Thyroid gland (tissue), 4 donors: ENCODE measurements at places on chromosomes 5 and 9. TPM values are rescaled to one million over a fixed set of nuclear protein-coding genes. Genes with fewer than 3 reads are reported as not detected.

The PRRT1B gene
- total RNA-seq, result not detected

The SMIM32 gene
- total RNA-seq, result not detected

The PAIP1 gene
- total RNA-seq, result 97.4 TPM

The INSYN2B gene
- not detected for total RNA-seq

The ELAVL2 gene
- 0.33 TPM for total RNA-seq

The PCDHGA9 gene
- 9.7 TPM for total RNA-seq

The FRMPD1 gene
- 0.22 TPM for total RNA-seq

The CCDC171 gene
- 7.5 TPM for total RNA-seq

The GLRA1 gene
- total RNA-seq, result not detected

- H3K27me3 ChIP-seq, result no peaks in the 10 kb centered on the region
- H3K4me1 ChIP-seq, result no peaks in the 10 kb centered on the region
- no peak for DNase-seq
- H3K27ac ChIP-seq, result no peak overlapping the region
- no peak overlapping the region for H3K4me3 ChIP-seq
- H3K36me3 ChIP-seq, result no peaks in the 10 kb centered on the region
These were observed 139.0 kb upstream of the CDH6 start for GRCh38 chr5:31054453-31054852.

DNA sequence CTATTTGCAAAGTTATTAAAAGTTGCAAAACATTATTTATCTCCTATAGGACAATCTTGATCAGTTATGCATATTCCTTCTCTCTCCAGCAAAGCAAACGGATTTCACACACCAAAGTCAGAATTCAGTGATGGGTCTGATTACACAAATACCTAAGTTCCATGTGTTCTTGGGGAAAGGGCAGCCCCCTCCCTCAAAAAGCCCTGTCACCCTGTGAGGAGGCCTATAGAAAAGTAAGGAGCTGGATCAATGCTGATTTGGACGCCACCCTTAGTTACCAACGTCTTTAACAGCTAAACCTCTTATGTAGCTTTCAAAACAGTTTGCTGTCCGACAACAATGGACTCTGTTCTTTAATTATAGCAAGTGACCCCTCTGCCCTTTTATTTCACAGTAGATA lies 6.4 kb downstream of the ZNF608 start:
- H3K27ac ChIP-seq, result no peak overlapping the region
- H3K27me3 ChIP-seq, result no peaks in the 10 kb centered on the region
- no peak for DNase-seq
- no peak overlapping the region for H3K4me3 ChIP-seq
- peaks cover 65% of the 10 kb centered on the region for H3K4me1 ChIP-seq
- H3K36me3 ChIP-seq, result no peaks in the 10 kb centered on the region

DNA sequence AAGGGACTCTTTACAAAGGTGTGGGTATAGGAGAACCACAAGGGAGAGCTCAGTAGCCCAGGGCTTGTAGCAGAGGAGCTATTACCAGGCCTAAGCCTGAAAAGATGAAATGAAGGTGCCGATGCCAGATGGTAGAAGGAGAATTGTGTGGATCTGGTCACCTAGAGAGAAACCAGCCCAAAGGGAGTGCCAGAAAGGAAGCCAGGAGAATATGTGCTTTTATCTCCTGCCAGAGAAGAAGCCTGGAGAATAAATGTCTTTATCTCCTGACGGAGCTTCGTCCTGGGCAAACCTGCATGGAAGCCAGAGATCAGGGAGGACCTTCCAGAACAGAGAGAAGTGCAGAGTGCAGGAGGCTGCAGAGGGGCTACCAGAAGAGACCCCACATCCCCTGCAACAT lies 142.6 kb downstream of the MED10 start:
- no peak for DNase-seq
- no peaks in the 10 kb centered on the region for H3K36me3 ChIP-seq
- no peaks in the 10 kb centered on the region for H3K27me3 ChIP-seq
- H3K4me3 ChIP-seq, result no peak overlapping the region

DNA sequence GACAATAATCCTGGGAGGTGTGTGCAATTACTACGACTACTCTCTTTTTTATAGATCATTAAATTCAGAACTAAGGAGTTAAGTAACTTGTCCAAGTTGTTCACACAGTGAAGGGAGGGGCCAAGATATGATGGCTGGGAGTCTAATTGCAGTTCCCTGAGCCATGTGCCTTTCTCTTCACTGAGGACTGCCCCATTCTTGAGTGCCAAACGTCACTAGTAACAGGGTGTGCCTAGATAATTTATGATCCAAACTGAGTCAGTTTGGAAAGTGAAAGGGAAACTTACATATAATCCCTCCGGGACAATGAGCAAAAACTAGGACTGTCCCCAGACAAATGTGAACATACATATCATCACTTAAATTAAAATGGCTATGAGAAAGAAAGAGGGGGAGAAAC lies 20.2 kb downstream of the IL7R start:
- H3K4me1 ChIP-seq, result no peaks in the 10 kb centered on the region
- H3K27me3 ChIP-seq, result no peaks in the 10 kb centered on the region
- no peaks in the 10 kb centered on the region for H3K36me3 ChIP-seq
- DNase-seq, result no peak
- H3K27ac ChIP-seq, result no peak overlapping the region

DNA sequence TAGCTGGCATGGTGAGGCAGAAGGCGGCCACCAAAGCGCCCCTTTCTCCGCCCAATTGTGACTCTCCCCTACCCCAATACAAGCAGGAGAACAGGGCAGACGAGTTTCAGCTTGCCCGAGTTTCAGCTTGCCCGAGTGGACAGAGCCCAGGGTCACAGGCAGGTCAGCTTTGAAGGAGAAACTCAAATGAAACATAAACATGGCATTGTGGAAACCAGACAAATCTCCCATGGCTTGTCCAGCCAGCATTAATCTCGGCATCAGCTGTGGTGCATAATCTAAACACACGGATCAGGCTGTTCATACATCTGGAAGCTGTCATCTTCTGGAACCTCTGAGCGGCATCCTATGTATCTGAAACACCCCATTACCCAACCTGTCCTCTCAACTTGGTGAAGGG lies 16.9 kb downstream of the PTCH1 start:
- H3K27ac ChIP-seq, result peak overlapping the region; percentile 33
- peak; percentile 65 for DNase-seq
- no peak overlapping the region for H3K4me3 ChIP-seq
- no peaks in the 10 kb centered on the region for H3K27me3 ChIP-seq
- no peaks in the 10 kb centered on the region for H3K36me3 ChIP-seq

GRCh38 chr5:97542469-97542868 lies 359.4 kb upstream of the RIOK2 start:
- H3K4me1 ChIP-seq, result no peaks in the 10 kb centered on the region
- H3K36me3 ChIP-seq, result no peaks in the 10 kb centered on the region
- no peak for DNase-seq
- no peak overlapping the region for H3K4me3 ChIP-seq
- H3K27me3 ChIP-seq, result no peaks in the 10 kb centered on the region
- H3K27ac ChIP-seq, result no peak overlapping the region

DNA sequence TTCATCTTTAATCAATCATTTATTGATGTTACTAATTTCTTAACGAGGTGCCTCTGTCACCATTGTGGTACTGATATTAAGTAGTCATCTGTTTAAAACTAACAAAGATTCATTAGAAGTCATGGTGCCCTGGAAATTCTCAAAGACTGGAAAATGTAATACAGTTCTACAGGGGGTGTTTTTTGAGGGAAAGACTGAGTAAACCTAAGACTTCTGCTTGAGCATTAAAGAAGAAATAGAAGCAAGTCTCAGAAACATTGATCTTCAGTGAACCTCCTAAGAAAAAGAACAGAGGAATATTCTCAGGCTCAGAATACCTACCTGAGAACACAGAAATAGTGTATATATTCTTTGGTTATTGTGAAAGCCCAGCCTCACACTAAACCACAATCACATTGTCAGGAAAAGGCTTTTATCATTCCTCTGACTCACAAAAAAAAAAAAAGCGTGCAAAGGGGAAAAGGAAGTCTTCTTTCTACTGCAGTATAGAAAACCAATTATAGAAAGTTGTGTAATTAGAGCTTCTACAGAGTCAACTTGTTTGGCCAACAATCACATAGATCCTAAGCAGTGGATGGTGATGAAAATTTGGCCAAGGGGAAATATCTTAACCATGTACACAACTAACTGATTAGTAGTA lies 60.8 kb downstream of the HINT1 start:
- H3K4me1 ChIP-seq, result no peaks in the 10 kb centered on the region
- DNase-seq, result no peak
- no peaks in the 10 kb centered on the region for H3K27me3 ChIP-seq
- H3K27ac ChIP-seq, result no peak overlapping the region
- no peaks in the 10 kb centered on the region for H3K36me3 ChIP-seq
- H3K4me3 ChIP-seq, result no peak overlapping the region

- no peaks in the 10 kb centered on the region for H3K4me1 ChIP-seq
- no peak overlapping the region for H3K27ac ChIP-seq
- H3K36me3 ChIP-seq, result no peaks in the 10 kb centered on the region
- H3K4me3 ChIP-seq, result no peak overlapping the region
- no peaks in the 10 kb centered on the region for H3K27me3 ChIP-seq
These were observed 156.5 kb downstream of the TRIO start for GRCh38 chr5:14299666-14300065.

DNA sequence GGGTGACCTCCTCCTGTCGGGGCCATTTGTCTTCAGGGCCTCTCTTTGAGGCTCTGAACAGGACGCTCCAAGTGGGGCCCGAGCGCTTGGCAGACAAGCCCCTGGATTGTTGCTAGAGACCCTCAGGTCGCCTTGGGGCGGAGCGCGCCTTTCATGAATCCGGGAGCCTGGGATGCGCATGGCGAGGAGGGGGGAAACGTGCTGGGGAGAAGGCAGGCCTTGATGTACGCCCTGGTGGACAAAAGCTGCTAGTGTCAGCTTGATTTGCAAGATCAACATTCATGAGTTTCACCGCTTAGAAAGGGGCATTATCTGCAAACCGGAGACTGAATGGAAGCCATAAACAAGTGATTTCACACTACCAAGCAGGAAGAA lies 226.3 kb downstream of the SMARCA2 start:
- H3K27me3 ChIP-seq, result no peaks in the 10 kb centered on the region
- no peak overlapping the region for H3K4me3 ChIP-seq
- H3K4me1 ChIP-seq, result peaks cover 7% of the 10 kb centered on the region

- H3K4me1 ChIP-seq, result no peaks in the 10 kb centered on the region
- no peak for DNase-seq
- no peaks in the 10 kb centered on the region for H3K27me3 ChIP-seq
- no peaks in the 10 kb centered on the region for H3K36me3 ChIP-seq
- no peak overlapping the region for H3K4me3 ChIP-seq
These were observed 48.4 kb downstream of the DMRT2 start for GRCh38 chr9:1098551-1098950.

- DNase-seq, result no peak
- no peaks in the 10 kb centered on the region for H3K27me3 ChIP-seq
- H3K27ac ChIP-seq, result no peak overlapping the region
- H3K4me3 ChIP-seq, result no peak overlapping the region
These were observed 259.4 kb downstream of the GADD45G start for GRCh38 chr9:89864257-89864656.

DNA sequence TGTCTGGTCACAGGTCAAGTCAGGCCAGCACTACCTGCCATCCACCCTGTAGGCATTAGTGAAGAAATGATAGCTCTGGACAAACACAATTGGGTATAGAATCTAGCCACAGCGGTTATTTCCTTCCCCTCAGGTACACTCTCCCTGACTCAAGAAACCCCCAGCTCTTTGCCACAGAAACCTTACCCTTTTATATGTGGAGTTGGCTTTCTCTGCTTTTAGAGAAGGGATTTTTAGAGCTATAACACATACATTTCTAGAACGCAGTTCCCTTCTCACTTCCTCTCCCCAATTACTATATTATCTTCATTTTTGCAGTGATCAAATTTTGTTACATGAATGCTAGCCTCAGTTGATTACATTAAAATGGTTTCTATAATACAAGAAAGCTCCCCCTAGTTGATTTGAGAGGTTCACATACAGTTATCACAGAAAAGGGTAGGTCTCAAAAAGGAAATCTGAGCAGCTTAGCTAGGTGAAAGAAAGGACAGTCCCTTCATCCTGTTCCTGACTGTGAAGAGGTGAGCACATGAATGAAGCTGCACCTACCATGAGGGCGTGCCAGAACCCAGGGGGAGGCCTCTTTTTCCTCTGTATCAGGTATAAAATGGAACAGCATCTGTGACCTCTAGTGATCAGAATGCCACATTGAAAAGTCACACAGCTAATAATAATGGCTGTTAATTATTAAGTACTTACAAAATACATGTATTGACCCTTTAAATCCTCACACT lies 425.6 kb downstream of the KIAA0825 start:
- H3K4me1 ChIP-seq, result no peaks in the 10 kb centered on the region
- DNase-seq, result no peak
- H3K27me3 ChIP-seq, result no peaks in the 10 kb centered on the region
- H3K27ac ChIP-seq, result no peak overlapping the region
- H3K36me3 ChIP-seq, result no peaks in the 10 kb centered on the region

DNA sequence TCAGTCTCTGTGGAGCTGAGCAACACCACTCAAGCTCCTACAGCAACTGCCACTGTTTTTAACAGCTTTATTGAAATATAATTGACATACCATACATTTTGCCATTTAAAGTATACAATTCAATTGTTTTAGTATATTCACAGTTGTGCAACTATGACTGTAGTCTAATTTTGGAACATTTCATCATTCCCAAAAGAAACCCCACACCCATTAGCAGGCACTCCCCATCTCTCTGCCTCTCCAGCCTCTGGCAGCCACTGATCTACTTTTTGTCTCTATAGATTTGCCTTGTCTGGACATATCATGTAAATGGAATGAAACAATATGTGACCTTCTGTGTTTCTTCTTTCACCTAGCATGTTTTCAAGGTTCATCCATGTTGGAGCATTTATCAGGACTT lies 43.5 kb downstream of the RUSC2 start:
- H3K36me3 ChIP-seq, result no peaks in the 10 kb centered on the region
- H3K4me1 ChIP-seq, result peaks cover 15% of the 10 kb centered on the region
- no peaks in the 10 kb centered on the region for H3K27me3 ChIP-seq
- H3K4me3 ChIP-seq, result no peak overlapping the region
- no peak for DNase-seq

DNA sequence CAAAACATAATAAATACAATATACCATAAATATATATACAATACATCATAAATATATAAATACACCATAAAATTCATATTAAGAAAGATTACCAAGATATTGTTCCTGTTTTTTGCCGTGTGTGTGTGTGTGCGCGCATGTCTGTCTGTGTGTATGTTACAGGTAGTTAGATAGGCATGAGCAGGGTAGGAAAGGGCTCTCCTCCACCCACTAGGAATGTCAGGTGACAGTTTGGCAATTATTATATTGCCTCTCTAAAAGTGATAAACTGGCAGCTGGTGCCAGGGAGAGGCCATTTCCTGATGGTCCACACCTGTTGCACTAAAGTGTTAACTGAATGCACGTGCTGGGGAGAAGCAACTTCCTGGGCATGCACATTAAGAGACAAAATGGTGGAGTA lies 232.8 kb downstream of the ADAMTS6 start:
- no peaks in the 10 kb centered on the region for H3K27me3 ChIP-seq
- no peak overlapping the region for H3K27ac ChIP-seq
- no peak for DNase-seq
- H3K36me3 ChIP-seq, result no peaks in the 10 kb centered on the region
- no peak overlapping the region for H3K4me3 ChIP-seq
